Left renal pelvis (tissue), 4 donors: ENCODE measurements at places on chromosomes 3 and 15. TPM values are rescaled to one million over a fixed set of nuclear protein-coding genes. Genes with fewer than 3 reads are reported as not detected.

DNA sequence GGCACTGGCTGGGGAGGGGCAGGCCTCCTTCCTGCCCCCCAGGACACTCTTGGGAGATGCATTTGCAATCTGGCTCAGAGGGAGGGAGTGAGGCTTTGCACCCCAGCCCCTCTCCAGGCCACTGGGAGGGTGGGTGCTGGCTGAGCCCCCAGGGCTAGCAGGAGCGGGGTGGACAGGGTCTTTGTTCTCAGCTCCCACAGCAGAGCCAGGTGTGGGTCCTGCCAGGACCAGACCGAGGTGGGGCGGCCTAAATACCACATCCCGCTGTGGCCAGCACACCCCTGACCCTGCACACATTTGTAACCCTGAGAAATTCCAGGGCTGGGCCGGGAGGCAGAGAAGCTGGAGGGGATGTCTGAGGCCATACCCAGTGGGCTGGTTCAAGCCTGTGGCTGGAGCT lies 41.0 kb downstream of the STARD5 start:
- DNase-seq, result no peak

GRCh38 chr3:51686512-51687215 lies 15.6 kb downstream of the TEX264 start:
- DNase-seq, result no peak

- DNase-seq, result no peak
Observed at GRCh38 chr3:129348734-129349133, 70.1 kb downstream of the HMCES start.

GRCh38 chr15:73873889-73874511 lies 636 bp downstream of the TBC1D21 start:
- DNase-seq, result no peak

DNA sequence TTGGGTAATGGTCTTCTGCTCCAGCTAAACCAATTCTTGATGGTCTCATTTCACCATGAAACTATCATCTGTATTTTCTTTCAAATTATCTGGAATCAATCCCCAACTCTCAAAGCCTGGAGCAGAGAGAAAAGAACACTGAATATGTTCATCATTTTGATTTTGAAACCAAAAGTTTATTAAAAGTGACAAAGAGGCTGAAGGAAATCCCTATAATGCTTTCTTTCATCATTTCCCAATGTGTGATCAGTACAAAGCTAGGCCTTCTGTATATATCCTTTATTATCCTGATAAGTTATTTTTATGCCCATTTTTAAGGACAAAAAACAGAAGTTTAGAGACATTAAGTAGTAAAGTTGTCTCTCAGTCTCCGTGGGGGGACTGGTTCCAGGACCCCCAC lies 50.1 kb upstream of the MBNL1 start:
- DNase-seq, result no peak

DNA sequence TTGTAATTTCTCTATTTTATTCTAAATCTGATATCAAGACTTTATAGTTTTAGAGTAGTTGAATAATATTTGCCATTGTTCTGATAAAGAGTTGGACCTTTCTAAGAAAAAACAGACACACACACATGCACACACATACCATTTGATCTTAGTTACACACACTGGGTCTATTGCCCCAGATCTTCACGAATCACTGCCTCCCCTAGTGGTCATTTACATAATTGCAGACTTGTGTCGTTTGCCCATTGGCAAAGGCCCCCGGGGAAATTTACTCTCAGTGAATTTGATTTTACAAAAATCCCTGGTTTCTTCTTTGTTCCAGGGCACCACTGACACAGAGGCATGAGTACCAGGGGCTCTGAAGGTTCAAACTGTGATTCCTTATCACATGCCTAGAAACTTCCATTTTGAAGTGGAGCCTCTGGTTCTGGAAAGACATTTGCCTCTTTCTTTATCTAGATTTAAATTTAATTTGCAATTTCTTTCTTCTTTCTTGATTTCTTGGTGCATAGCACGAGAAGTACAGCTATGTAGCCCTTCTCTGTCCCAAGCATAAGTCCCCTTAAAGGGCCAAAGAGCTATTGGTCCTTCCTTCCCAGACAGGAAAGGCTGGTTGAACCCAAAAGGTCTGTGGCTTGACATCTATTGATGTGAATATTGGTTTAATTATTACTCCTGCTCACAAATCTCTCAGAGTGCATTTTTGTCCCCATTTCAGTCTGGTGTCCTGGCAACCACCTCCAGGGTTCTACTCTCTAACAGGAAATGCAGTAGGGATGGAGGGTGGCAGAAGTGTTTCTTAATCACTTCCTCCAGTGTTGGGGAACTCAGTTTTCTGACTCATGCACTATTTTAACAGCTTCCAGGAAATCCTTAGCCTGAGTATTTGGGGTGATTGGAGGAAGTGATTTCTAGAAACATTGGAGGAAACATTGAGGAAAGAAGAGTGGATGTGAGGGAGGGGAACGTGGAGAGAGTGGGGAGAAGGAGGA lies 32.4 kb upstream of the SLC6A11 start:
- DNase-seq, result no peak

DNA sequence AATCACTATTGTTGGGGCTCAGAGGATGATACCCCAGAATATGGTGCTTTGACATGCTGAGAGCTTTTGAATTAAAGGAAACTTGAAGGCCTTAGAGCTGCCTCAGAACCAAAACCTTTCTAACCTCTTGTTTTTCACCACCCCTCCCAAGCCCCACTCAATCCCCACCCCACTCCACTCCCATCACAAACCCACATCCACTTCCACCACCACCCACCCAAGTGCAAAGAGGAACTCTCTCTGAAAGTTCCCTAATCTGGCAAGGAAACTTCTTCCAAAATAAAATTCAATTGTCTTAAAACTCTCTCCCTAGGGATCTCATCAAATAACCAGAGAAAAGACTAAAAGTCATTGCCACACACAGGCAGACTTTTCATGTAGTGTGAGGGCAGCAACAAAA lies 301.2 kb upstream of the ARHGEF26 start:
- no peak for DNase-seq

- DNase-seq, result no peak
Observed at GRCh38 chr3:188353426-188353825, 199.5 kb downstream of the LPP start.

- no peak for DNase-seq
Observed at GRCh38 chr3:130626049-130626448, 109.1 kb downstream of the COL6A6 start.

- DNase-seq, result no peak
Observed at GRCh38 chr3:33900809-33901505, 102.5 kb downstream of the PDCD6IP start.

DNA sequence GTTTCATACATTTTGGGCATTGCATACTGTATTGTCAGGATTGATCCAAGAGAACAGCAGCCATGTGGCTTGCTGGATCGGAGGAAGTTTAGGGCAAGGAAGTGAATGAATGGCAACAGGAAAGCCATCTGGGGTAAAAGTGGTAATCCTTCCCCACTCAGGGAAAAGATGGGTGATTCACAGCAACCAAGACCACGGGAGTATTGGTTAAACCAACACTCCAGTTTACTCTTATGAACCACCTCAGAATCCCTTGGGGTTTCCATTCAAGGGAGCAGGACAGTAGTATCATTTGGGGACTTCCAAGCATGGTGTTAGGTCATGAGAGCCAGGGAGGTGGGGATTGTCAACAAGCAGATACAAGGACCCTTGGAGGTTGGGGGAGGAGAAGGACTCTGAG lies 25.2 kb upstream of the ZBTB38 start:
- no peak for DNase-seq

DNA sequence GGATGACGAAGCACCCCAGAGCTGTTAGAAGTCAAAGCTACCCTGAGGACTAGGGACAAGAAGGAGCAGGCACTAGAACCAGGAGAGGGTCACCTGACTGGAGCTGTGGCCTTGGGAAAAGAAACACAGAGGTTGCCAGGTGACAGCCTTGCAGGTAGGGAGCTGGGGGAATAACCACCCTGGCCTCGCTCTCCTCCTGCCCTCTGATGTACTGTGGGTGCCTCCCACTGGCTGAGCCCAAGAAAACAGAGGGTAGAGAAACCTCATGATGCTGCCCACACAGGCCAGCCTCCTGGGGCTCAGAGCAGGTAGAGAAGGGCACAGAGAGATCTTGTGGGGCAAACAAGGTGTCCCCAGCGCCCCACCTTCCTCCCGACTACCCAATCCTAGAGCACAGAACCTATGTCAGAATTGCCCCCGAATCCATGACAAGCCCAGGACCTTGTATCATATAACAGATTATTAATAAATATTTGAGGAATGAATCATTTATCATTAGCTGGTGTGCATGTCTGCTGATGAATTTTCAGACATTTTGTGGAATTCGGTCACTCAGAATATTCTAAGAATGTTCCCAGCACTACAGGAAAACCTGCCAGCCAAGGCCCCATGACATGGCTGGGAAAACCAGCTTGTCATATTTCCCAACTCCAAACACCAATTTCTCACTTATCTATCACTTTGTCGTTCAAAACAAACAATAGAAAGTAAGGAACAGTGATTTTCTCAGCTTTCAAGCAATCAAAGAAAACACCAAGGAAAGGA lies 59.8 kb upstream of the MEX3B start:
- DNase-seq, result no peak

DNA sequence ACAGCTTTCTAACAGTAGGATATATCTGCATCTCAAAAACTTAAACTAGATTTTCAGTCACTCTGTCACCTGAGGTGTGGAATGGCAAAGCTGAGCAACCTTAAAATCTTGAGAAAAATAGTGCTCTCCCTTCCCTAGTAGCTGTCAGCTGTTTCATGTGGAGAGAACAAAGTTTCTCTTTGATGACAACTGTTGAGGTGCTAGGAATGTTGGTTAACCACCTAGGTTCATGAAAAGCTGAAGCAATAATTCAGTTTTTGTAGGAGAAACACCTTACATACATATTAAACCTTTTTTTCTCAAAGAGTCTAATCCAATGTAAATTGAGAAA lies 40.8 kb downstream of the TCF12 start:
- DNase-seq, result no peak

- DNase-seq, result no peak
Observed at GRCh38 chr15:66705277-66706146, 3.5 kb downstream of the SMAD6 start.

GRCh38 chr3:134642445-134643149 lies 8.2 kb downstream of the KY start:
- no peak for DNase-seq

DNA sequence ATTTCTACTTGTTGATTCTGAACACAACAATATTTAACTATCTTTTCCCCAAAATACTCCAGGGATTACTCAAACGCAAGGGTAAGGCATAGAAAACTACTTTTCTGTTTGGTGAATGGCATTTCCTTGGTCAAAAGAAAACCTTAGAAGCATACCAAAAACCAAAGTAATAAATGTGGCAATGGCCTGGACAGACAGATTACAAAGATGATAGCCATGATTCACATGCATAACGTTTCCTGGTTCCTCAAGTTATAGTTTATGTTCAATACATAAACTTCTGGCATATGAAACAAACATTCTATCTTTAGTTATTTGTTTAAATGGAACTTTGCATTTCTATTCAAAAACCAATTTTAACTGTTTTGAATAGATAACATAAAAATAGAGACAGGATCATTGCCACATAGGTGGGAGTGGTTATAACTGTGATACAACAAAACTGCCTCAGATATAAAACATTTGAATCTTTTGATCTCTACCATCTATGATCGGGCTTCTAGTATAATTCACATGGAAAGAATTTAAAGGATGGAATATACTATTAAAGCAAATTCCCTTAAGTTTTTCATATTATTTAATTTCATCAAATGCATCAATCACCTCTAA lies 32.1 kb downstream of the FOXP1 start:
- DNase-seq, result no peak

GRCh38 chr15:96002890-96003859 lies 327.3 kb upstream of the NR2F2 start:
- DNase-seq, result no peak

DNA sequence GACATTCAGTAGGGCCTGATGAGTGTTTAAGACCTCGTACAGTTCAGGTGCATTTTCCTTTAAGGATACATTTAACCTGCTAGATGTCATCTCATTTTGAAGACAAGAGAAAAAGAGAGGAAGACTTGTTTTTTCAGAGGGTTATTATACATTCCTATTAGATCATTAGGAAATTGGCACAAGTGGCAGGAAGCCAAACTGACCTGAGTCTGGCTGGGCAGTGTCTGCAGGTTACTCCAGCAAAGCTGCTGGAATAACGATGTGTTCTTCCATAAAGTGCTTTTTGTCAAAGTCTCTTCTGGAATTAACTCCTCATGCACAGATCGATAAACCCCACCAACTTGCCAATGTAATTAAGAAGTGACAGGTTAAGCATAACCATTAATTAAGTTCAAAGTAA lies 396.4 kb upstream of the TPRG1 start:
- no peak for DNase-seq

GRCh38 chr3:170869239-170869590 lies 780 bp downstream of the RPL22L1 start:
- no peak for DNase-seq

DNA sequence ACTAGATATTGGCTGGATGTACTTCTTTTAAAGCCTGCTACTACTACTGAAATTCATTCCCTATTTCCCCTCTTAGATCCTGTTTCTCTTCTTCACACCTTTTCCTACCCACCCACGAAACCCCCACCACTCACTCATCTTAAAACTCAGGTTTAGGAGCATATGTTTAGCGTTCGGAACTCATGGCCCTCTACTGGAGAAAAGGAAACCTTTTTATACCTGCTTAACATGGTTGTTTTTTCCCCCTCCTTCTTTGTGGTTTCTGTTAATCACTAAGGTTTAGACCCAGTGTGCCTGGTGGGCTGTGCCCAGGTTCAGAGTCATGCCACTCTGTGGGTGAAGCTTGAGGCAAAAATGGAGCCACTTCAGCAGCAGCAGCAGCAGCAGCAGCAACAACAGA lies 2.6 kb downstream of the ARID3B start:
- DNase-seq, result no peak

DNA sequence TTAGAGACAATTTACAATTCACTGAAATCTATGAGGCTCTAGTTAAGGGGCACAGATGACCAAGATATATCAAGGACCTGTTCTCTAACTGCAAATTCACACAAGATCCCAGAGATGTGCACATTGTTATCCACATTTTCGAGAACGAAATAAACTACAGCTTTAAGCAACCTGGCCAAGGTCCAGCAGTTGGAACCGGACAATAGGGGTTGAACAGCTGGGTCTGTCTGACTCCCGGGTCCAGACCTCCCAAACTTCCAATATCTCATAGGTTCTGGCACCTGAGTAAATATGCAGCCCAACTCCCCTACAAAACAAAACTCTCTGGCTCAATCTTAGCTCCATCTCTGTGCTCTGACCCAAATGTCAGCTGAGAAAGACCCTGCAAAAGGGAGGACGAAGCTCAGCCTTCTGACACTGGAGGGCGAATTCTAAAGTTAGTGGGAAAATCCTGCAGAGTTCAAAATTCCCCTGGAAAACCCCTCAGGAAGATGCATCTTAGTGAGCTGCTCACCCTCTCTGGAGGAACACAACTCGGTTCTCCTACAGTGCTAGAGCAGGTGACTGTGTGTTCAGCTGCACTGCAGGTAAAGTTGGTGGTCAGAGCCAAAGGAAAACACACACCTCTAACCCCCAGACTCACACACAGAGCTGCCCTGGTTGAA lies 14.2 kb upstream of the SPATA12 start:
- DNase-seq, result no peak

- DNase-seq, result no peak
Observed at GRCh38 chr3:101104321-101104720, 111.1 kb upstream of the ABI3BP start.

Gene ACKR4
- polyA plus RNA-seq, result 2.0 TPM

Gene BCL2A1
- polyA plus RNA-seq, result 6.3 TPM

Gene KAT2B
- polyA plus RNA-seq, result 19.0 TPM

Gene GPR149
- polyA plus RNA-seq, result not detected

Gene SEMA6D
- polyA plus RNA-seq, result 29.5 TPM

Gene PLA2G4F
- polyA plus RNA-seq, result 22.3 TPM
